NCI-H1105 (cell line): ENCODE measurements at places on chromosomes 6 and 20.

DNA sequence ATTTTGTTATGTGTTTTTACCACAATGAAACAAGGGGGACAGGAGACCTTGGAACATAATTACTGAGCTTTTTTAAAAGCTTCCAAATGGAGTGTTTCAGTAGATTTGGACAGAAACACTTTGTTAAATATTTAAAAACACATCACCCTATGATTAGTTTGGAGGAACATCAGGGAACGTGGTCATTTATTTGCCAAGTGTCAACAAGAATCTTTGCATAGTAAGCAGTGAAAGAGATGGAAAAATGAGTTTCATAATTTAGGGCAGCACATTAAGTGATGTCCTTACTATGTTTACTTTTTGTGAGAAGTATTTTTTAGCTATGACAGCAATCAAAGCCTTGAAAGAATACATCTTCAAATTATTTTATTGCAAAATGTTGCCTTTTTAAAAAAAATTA is 82.6 kb downstream of the PROKR2 start:
- no peak for DNase-seq

DNA sequence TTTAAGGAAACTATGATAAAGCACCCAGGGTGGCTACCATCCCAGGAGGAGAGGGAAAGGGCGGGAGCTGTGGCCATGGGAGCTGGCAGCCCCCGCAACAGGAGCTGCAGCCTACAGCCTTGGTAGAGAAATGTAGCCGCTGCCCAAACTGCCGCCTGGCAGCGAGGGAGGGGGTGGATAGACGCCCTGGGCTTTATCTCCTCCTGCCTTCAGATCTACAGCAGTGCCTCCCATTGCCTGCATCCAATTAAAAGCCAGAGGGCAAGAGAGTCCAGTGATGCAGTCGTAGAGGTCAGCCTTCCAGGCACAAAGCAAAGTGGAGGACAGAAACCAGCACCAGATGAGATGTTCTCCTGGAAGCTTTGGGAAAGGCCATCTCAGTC is 35.0 kb upstream of the ZFAND3 start:
- no peak for DNase-seq

- DNase-seq = no peak
These were observed 44.7 kb downstream of the VAPB start for GRCh38 chr20:58433759-58434158.

- DNase-seq = no peak
These were observed 61.6 kb upstream of the MRPS10 start for GRCh38 chr6:42279144-42279781.

- DNase-seq = no peak
These were observed 126.2 kb downstream of the LINC00237 start for GRCh38 chr20:20979934-20980333.

- DNase-seq = no peak
These were observed 25.5 kb downstream of the EYA2 start for GRCh38 chr20:46920114-46920513.

DNA sequence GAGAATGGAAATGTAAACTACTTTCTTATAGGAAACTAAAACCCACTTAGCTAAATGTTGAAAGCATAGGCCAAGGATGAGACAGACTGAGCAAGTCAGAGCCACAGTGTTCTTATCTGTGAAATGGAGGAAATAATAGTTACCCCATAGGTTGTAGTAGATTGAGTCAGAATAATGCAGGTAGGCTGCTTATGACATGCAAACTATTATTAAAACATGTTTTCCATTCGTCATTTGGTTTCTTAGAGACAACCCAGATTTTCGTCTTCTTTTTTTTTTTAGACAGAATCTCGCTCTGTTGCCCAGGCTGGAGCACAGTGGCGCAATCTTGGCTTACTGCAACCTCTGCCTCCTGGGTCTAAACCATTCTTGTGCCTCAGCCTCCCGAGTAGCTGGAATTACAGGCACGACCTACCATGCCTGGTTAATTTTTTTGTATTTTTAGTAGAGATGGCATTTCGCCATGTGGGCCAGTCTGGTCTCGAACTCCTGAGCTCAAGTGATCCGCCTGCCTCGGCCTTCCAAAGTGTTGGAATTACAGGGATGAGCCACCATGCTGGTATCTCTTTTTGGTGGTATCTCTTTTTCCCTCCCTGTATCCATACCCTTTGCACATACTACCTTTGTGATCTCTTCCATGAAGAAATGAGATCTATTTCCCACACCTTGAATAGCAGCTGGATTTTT is 196.5 kb upstream of the ZNF217 start:
- DNase-seq = no peak

- DNase-seq = no peak
These were observed 41.5 kb upstream of the SRF start for GRCh38 chr6:43129434-43130194.

DNA sequence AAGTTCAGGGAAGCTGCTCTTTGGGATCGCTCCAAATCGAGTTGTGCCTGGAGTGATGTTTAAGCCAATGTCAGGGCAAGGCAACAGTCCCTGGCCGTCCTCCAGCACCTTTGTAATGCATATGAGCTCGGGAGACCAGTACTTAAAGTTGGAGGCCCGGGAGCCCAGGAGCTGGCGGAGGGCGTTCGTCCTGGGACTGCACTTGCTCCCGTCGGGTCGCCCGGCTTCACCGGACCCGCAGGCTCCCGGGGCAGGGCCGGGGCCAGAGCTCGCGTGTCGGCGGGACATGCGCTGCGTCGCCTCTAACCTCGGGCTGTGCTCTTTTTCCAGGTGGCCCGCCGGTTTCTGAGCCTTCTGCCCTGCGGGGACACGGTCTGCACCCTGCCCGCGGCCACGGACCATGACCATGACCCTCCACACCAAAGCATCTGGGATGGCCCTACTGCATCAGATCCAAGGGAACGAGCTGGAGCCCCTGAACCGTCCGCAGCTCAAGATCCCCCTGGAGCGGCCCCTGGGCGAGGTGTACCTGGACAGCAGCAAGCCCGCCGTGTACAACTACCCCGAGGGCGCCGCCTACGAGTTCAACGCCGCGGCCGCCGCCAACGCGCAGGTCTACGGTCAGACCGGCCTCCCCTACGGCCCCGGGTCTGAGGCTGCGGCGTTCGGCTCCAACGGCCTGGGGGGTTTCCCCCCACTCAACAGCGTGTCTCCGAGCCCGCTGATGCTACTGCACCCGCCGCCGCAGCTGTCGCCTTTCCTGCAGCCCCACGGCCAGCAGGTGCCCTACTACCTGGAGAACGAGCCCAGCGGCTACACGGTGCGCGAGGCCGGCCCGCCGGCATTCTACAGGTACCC is at the start of gene ESR1:
Gene ESR1, plus strand, starts transcription at position 170 of the 858 bp plus-strand sequence. Its CDS starts 231 bp downstream, at position 401.
- peak; percentile 39 for DNase-seq

DNA sequence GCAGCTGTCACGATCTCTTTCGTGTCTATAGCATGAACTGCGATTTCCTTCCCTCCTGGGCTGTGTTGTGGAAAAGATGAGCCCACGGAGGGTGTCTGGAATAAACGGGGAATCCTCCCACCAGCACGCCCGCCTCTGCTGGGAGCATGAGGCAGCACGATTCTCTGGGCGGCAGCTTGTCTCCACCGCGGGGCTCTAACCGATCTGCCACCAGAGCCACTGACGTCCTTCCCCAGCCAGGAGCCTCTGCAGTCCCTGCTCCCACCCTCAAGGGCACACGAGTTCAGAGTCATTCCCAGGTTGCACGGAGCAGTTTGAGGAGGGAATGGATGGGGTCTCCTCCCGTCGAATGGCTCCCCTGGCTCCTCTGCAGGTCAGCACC is 197.6 kb downstream of the DLL1 start:
- no peak for DNase-seq

- no peak for DNase-seq
These were observed 41.8 kb upstream of the SAYSD1 start for GRCh38 chr6:39156801-39157200.

- no peak for DNase-seq
These were observed 19.7 kb upstream of the MTCL3 start for GRCh38 chr6:127538750-127539264.

GRCh38 chr20:59782986-59783640 is 150.3 kb downstream of the SYCP2 start:
- DNase-seq = peak; percentile 68

GRCh38 chr6:5271926-5272325 is 10.6 kb downstream of the FARS2 start:
- DNase-seq = no peak

- DNase-seq = no peak
These were observed 117.6 kb upstream of the CDH4 start for GRCh38 chr20:61134296-61135030.

DNA sequence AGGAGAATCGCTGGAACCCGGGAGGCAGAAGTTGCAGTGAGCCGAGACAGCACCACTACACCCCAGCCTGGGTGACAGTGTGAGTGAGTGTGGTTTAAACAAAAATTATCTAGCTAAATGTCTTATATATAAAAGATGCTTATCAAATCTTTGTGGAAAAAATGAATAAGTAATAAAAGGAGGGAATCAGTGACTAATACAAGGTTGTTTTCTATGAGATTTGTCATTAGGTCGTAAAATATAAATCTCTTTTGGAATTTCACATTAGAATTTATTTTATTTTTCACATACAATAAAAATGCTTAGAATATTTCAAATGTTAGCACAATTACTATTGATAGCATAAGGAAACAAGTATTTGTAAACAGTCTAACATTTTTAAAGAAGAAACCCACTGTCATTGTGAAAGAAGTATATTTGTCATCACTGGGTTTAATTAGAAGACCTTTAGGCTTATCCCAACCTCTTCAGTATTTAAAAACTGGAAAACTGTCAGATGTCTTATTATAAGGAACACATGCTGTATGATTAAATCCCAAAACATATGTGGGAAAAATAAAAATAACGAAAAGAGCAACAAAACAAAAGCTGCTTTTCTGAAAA is 47.1 kb downstream of the ASCC3 start:
- DNase-seq = no peak

GRCh38 chr6:120260636-120261035 is 911.1 kb upstream of the MAN1A1 start:
- DNase-seq = no peak

- no peak for DNase-seq
These were observed 151.7 kb upstream of the DST start for GRCh38 chr6:56794421-56794820.

GRCh38 chr20:61435823-61436220 is 183.8 kb downstream of the CDH4 start:
- no peak for DNase-seq

DNA sequence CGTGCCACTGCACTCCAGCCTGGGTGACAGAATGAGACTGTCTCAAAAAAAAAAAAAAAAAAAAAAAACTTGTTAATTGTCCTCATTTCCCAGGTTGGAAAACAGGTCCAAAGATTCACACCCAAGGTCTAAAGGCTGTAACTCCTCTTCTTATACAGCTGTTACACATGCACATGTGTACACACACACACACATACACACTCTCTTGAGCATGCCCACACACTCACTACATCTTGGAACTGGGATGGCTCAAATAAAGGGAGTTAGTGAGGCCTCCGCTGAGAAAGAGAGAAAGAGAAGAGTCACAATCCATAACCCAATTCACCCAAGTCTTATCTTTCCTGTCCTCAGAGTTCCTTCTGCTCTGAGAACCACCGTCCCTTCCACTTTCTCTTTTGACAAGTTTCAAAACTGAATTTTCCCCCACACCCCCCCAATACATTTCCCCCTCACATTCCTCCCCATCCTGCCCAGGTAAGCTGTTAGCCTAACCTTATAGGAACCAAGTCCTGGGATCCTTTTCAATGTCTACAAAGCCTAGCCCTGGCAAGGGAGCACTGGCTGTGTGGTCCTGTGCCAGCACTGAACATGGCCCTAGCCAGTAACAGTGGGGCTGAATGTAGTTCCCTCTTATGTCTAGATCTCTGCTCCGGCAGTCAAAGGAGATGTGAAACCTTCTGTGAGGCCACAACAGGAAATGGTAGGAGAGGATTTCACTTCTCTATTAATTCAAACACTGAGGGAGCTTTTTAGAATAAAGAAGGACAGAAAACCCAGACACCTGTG is 3.2 kb upstream of the HLA-DMB start:
- no peak for DNase-seq

DNA sequence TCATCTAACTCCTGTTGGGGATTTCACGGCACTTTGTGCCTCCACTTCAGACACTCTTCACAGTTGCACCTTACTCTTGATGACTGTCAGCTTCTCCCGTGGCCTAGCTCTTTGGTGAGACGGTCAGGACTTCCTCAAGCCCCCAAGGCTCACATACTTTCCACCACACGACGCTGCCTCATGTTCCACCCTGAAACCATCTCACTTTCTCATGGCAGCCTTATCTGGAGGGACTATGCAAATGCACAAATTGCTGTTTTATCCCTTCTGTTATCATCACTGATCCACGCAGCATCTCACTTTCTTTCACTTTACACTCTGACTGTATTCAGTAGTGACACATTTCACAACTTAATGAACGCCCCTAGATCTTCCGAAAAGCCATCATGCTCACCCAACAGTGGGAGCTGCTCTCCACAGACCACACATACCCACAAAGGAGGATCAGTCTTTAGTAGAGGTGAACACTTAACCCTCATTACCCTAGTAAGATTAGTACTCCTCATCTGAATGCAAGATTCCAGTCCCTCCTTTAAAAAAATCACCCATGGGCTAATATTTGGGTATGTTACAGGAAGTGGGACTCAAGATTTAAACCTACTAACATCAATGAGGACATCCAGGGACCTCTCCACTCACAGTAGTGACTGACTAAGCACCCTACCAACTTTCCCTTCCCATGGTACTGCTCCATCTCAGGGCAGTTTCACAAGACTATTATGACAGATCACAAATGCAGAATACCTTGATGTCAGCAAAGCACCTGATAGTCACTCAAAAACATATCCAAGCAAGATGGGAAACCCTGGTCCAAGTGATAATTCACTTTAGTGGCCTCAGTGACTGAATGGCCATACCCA is 35.4 kb downstream of the FYN start:
- no peak for DNase-seq

DNA sequence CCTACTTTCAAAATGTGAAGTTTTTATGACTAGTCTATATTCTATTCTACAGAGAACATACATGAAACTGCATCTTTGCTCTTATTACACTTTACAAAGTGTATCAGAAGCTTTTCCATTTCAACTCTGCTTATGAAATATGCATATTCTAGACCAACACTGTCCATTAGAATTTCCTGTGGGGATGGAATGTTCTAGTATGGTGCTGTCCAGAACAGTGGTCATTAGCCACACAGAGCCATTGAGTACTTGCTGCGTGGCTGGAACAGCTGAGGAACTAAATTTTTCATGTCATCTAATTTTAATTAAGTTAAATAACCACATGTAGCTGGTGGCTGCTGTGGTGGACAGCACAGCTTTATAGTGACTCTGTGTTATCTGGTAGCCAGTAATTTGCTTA is 105.9 kb upstream of the PDE10A start:
- DNase-seq = no peak
